ENCODE measurements at places on chromosomes 4 and X. TPM values are rescaled to one million over a fixed set of nuclear protein-coding genes. Genes with fewer than 3 reads are reported as not detected.
A peak's percentile ranks its signal among the peaks of the same experiment; 100 is the strongest.

DNA sequence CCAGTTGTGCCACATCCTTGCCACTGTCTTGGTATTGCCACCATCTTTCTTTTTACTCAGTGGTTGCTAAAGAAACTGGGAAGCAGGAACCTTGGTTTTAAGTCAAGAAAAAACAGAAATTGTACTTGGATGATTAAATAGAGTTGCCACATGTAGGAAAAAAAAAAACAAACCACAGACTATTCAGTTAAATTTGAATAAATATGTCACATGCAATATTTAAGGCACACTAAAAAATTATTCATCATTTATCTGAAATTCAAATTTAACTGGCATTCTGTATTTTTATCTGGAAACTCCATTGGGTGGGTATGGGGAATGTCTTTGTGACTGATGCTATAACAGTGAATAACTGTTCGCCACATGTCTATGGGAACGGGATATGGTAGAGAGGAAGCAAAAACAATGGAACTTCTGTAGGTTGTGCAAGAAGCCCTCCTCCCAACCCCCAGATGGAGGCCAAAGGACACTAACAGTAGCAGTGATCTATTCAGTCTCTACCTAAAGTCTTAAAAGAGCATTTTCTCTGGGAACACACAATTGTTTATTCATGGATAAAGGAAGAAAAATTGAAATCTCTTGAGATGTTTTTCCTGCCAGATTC, 57.0 kb upstream of the PLAC8 start:
- DNase-seq = peak; percentile 70

NPNT gene
- 0.64 TPM for polyA plus RNA-seq

DNA sequence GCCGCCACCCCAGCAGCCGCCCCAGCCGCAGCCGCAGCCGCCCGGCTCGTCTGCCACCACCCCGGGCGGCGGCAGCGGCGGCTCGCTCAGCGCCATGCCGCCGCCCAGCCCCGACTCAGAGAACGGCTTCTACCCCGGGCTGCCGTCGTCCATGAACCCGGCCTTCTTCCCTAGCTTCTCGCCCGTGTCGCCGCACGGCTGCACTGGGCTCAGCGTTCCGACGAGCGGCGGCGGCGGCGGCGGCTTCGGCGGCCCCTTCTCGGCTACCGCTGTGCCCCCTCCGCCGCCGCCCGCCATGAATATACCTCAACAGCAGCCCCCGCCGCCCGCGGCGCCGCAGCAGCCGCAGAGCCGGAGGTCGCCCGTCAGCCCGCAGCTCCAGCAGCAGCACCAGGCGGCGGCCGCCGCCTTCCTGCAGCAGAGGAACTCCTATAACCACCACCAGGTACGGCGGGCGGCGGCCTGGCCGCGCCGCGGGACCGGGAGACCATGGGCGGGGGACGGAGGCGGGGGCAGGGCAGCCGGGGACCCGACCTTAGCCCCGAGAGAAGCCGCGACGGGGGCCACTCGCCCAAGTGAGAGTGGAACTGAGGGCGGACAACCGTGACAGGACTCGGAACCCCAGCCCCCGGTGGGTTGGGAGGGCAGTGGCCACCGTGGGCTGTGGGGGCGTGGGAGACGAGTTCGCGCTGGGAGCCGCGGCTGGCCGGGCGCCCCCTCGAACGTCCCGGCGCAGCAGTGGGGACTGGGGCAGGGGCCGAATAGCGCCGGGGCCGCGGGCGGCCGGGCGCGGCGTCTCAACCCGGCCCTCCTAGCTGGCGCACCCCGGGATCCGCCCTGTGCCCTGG, 1.8 kb downstream of the CPEB2 start:
- no peak for DNase-seq

DNA sequence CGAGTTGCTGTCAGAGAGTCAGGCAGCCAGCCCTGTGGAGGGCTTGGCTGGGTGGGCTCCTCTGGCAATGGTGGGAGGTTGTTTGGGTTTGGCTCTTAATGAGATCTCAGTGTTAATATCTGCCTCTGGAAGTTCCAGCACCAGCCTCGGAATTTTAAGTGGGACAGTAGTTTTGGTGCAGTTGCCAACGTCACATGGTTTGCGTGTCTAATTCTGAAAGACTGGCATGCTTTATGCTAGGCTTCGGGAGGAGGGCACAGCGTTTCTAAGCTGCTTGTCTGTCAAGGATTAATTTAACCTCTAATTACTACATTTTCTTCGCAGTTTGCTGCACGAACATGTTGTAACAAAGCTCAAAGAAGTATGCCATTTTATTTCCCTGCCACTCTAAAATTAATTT, 9.2 kb downstream of the MAMLD1 start:
- DNase-seq = no peak

GRCh38 chr4:46432923-46433322, 43.0 kb upstream of the GABRA2 start:
- DNase-seq = no peak

- DNase-seq = peak; percentile 59
Observed at GRCh38 chrX:132967049-132967448, 8.6 kb upstream of the HS6ST2 start.

- DNase-seq = no peak
Observed at GRCh38 chr4:138865765-138866164, 149.8 kb upstream of the NOCT start.

- no peak for DNase-seq
Observed at GRCh38 chr4:25861280-25861950, 1.4 kb downstream of the SEL1L3 start.

IL1RAPL1 gene
- not detected for polyA plus RNA-seq

DDIT4L gene
- not detected for polyA plus RNA-seq

GRCh38 chr4:168832763-168833575, 177.1 kb downstream of the CBR4 start:
- no peak for DNase-seq

HHIP gene
- polyA plus RNA-seq = not detected

GRCh38 chrX:103647630-103648029, 18.9 kb downstream of the TCEAL1 start:
- DNase-seq = no peak

FGFBP2 gene
- polyA plus RNA-seq = not detected

DNA sequence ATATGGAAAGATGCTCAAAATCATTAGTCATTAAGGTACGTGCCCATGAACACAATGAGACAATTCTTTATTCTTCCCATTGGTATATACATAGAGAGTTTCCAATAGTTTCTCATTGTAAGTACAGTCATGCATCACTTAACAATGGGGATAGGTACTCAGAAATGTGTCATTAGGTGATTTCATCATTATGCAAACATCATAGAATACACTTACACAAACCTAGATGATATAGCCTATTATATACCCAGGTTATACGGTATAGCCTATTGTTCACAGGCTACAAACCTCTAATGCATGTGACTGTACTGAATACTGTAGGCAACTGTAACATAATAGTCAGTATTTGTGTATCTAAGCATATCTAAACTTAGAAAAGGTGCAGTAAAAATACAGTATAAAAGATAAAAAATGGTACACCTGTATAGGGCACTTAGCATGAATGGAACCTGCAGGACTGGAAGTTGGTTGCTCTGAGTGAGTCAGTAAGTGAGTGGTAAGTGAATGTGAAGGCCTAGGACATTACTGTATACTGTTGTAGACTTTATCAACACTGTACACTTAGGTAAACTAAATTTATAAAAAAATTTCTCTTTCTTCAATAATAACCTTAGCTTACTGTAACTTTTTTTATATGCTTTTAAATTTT, 49.6 kb downstream of the KLHL13 start:
- no peak for DNase-seq

DNA sequence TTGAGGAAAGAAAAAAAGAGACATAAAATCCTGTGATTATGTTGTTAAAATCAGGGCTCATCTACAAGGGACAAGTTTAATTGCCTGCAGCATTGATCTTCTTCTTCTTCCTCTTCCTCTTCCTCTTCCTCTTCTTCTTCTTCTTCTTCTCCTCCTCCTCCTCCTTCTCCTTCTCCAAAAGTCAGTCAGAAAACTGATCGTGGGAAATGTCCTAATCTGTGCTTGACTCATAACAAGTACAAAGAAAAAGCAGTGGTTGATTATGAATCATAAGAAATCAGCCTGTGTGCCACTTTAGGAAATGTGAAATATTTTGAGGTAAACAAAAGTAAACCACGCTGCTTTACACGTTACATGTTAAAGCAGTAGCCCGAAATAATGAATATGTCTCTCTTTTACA, 2.7 kb upstream of the ATP10D start:
- no peak for DNase-seq

DNA sequence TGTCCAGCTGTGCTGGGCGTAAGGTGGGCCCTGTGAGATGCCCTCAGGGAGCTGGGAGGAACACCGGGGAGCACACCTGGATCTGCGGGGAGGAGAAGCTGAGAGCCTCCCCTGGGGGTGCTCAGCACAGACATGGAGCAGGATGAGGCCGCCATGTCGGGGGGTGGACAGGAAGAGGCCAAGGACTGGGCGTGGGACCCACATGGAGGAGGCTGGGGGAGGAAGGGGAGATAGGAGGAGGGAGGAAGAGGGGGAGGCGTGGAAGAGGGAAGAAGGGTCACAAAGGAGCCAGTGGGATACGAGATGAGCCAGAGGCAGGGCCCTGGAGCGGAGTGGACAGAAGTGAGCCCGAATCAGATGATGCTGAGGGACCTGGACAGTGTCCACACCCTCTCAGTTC, 66.3 kb downstream of the ZFYVE28 start:
- DNase-seq = no peak

DNA sequence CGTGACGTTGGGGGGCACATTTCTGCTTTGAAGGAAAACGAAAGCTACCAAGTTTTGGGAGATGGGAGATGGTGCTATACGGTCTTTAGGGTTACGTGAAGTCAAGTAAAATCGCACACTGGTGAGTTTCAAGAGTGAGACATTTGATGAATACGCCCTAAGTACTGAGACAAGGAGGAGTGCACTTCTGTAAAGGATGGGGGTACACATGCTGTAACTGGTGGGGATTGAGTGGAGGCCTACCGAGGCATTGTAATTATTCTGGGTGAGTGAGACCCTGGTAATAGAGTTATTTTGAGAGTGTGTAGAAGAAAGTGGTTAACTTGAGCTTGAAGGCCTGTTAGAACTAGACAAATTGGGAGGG, 536 bp downstream of the SH3BGRL start:
- DNase-seq = no peak

MRPS18C gene
- 45.4 TPM for polyA plus RNA-seq

FOXP3 gene
- 0.07 TPM for polyA plus RNA-seq

DNA sequence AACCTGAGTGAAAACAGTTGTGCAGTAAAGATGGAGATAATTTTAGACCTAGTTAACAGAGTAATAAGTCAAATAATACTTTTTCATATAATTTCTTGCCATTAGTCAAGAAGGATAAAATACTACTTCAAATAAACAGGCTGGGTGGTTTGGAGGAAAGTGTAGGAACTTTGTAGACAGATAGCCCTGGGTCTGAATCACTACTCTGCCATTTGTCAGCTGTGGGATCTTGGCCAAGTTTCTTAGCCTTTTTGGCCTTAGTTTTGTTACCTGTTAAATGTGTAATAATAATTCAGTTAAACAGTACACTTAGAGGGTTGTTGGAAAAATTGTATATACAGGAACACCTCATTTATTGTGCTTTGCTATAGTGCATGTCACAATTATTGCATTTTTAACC, 163.7 kb downstream of the NPNT start:
- no peak for DNase-seq

PRRG3 gene
- polyA plus RNA-seq = not detected

DNA sequence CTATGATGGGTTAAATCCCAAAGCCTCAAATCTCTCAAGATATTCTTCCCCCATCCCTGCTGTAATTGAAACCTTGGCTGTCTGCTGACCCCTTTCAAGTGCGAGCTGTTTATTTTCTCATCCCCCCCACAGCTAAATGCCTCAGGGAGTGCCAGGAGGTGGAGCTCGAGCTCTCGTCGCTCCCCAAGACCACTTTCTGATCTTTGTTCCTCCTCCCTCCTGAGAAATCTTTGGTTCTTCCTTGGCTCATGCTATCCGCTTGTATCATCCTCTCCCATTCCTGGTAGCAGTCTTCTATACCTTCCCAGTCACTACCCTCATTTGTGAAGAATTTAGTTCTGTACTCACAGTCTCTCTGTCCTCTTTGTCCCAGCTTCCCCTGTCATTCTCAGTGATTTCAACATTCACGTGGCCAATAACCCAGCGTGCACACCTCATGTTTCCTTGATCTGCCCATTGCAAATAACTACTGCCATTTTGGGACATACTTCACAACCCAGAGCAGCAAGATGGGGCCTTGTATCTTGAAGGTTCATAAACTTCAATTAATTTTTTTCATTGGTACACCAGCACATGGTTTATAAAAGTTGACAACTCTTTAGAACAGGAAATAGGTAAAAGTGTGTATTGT, 9.2 kb upstream of the SLC25A43 start:
- peak; percentile 11 for DNase-seq

- DNase-seq = no peak
Observed at GRCh38 chr4:151266497-151266896, 10.5 kb upstream of the PRSS48 start.

DNA sequence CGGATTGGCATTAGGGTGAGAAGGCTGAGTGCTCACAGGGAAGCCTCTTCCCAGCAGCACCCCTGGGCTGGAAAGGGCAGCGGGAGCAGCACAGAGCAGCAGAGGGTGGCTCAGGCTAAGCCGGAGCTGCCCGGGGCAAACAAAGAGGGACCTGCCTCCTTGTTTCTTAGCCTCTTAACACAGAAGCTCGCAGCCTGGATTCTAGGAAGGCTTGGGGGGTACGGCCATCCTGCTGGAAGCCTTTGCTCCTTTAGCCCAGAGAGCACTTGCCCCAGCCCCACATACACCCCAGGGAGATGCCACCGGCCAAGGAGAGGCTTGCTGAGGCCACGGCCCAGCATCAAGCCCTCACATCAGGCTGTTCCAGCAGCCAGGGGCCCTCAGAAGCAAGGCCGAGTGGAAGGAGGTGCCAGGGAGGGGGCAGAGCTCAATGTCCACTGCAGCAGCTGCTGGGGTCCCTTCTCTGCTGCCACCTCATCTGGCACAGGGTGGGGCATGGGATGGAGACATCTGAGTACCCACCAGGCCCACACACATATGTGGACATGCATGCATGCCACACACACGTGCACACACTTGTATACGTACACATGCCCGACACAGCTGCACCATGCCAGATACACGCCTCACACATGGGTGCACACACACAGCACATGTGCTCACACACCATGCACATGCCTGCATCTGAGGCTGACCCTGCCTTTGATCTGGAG, 20.3 kb upstream of the SPON2 start:
- no peak for DNase-seq

All from HepG2 (cell line).